Esophagus (tissue), 2 donors: ENCODE measurements at places on chromosomes 4 and X. TPM values are rescaled to one million over a fixed set of nuclear protein-coding genes. Genes with fewer than 3 reads are reported as not detected.

SGMS2 gene
- polyA plus RNA-seq = 8.5 TPM

VSIG1 gene
- 0.27 TPM for polyA plus RNA-seq

PRSS12 gene
- polyA plus RNA-seq = 1.3 TPM

NPY5R gene
- not detected for polyA plus RNA-seq

IL21 gene
- not detected for polyA plus RNA-seq

SPATA18 gene
- 2.5 TPM for polyA plus RNA-seq

BEND2 gene
- polyA plus RNA-seq = not detected

RADX gene
- 1.1 TPM for polyA plus RNA-seq

NAA10 gene
- 86.6 TPM for polyA plus RNA-seq

SPANXC gene
- not detected for polyA plus RNA-seq

FSTL5 gene
- not detected for polyA plus RNA-seq

PCDH19 gene
- polyA plus RNA-seq = 0.14 TPM

RBM47 gene
- 39.4 TPM for polyA plus RNA-seq

SHOX gene
- polyA plus RNA-seq = not detected

ANXA10 gene
- polyA plus RNA-seq = 0.51 TPM

PRMT9 gene
- polyA plus RNA-seq = 4.5 TPM

RNF4 gene
- polyA plus RNA-seq = 14.3 TPM

IL2 gene
- polyA plus RNA-seq = not detected

GAB1 gene
- 10.0 TPM for polyA plus RNA-seq

HERC5 gene
- 0.92 TPM for polyA plus RNA-seq

MAGEA1 gene
- polyA plus RNA-seq = not detected

DAPP1 gene
- 40.6 TPM for polyA plus RNA-seq

SLC26A1 gene
- polyA plus RNA-seq = 0.09 TPM

XG gene
- polyA plus RNA-seq = 12.6 TPM

DGAT2L6 gene
- not detected for polyA plus RNA-seq

NAP1L2 gene
- polyA plus RNA-seq = 1.4 TPM

NALF2 gene
- 0.06 TPM for polyA plus RNA-seq

SMAD1 gene
- 9.8 TPM for polyA plus RNA-seq

LDB2 gene
- polyA plus RNA-seq = 3.5 TPM

STK26 gene
- polyA plus RNA-seq = 9.1 TPM

ARMCX4 gene
- 3.3 TPM for polyA plus RNA-seq

P2RY4 gene
- not detected for polyA plus RNA-seq

SUPT20HL1 gene
- polyA plus RNA-seq = not detected

KIAA1210 gene
- not detected for polyA plus RNA-seq

MGARP gene
- 0.24 TPM for polyA plus RNA-seq

SULT1E1 gene
- 0.35 TPM for polyA plus RNA-seq

CXCL10 gene
- 0.73 TPM for polyA plus RNA-seq

CHIC2 gene
- 16.5 TPM for polyA plus RNA-seq

CWH43 gene
- 19.3 TPM for polyA plus RNA-seq

CCKAR gene
- not detected for polyA plus RNA-seq

NEIL3 gene
- polyA plus RNA-seq = 1.9 TPM

CD38 gene
- polyA plus RNA-seq = 1.2 TPM

KDR gene
- polyA plus RNA-seq = 2.5 TPM

WNK3 gene
- 0.09 TPM for polyA plus RNA-seq

SHISA3 gene
- 0.22 TPM for polyA plus RNA-seq

LAMTOR3 gene
- polyA plus RNA-seq = 76.2 TPM

TMPRSS11E gene
- polyA plus RNA-seq = 455 TPM

GPM6B gene
- 3.1 TPM for polyA plus RNA-seq

GPR101 gene
- polyA plus RNA-seq = not detected

ADH1B gene
- 31.3 TPM for polyA plus RNA-seq

LANCL3 gene
- 1.4 TPM for polyA plus RNA-seq

DCX gene
- under 0.01 TPM for polyA plus RNA-seq

NDNF gene
- 0.29 TPM for polyA plus RNA-seq

HERC6 gene
- 8.7 TPM for polyA plus RNA-seq

PPP2R2C gene
- polyA plus RNA-seq = 23.2 TPM

DMRTC1 gene
- polyA plus RNA-seq = not detected

RIBC1 gene
- 0.77 TPM for polyA plus RNA-seq
